LHCN-M2 (cell line): ENCODE measurements at places on chromosomes 2 and 18. TPM values are rescaled to one million over a fixed set of nuclear protein-coding genes. Genes with fewer than 3 reads are reported as not detected.

Gene SULT1C2
- 0.06 TPM in 1 of 2 replicates, not detected in the other for total RNA-seq

Gene GRHL1
- 0.40 and 0.90 TPM in 2 replicates for total RNA-seq

Gene DUSP19
- 2.8 and 3.5 TPM in 2 replicates for total RNA-seq

DNA sequence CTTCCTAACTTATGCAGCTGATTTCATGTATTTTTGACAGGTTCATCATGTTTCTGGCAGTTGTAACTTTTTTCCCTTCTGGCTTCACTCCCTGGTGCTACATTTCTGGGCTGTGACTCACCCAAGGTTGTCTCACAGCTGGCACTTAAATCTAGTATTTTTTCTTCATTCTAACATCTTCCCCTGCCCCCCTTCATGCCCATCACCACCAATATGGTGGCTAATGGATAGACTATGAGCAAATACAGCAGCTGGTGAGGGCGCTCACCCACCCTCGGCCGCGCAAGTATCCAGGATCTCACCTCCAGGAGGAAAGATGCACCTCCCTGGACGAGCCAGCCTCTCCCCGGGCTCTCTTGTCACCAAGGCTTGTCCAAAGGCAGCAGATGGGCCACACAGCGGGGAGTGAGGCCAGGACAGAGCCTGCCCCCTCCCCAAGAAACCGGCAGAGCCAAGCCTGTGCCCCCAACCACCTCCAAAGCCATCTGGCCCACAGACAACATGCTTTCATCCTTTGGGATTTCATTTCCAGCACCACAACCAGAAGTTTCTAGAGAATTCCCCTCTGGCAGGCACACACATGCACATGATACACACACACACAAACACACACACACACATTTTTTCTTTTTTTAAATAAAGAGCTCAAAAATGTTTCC, 39.1 kb downstream of the ATOH8 start:
- DNase-seq, result peak; percentile 94

DNA sequence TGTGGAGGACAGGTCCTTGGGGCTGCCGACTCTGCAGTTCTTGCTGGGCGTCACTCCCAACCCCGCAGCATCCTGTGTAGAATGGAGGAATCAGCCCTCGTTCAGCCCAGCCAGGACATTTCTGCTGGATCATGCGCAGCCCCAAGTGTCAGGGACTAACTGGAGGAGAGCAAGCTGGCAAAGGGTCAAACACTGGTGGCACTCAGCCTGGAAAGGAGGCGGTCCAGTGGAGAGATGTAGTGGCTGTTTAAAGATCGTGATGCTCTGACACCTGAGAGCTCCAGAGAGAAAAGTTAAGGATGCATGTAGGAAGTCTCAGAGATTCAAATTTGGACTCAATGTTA, 63.6 kb upstream of the SH3RF3 start:
- no peak for DNase-seq

DNA sequence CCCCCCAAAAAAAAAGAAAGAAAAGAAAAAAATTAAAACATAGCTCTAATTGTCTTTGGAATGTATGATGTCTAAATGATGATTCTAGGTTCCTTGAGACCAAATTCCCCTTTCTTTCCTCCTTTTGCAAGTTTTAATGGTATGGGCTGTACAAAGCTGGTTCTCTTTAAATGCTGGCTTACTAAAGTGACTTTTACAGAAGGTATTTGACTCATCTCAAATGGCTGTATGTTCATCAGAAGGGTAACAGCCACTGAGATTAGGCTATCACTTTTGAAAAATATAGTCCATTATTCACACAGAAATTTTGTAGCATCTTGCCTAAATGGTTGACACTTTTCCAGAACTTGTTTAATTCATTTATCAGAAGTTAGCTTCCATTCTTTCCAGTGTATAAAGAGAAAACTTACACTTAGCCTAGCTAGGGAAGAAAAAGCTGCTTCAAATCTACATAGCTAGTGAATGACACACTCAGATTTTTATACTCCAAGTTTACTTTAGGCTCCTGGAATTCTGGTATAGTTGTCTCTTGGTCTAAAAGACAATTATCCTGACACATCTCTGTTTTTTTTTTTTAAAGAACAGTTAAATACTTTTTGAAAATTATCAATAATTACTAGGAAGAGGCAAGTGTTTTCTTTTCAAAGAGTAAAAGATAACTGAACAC, 622.6 kb downstream of the LRP1B start:
- DNase-seq, result no peak

DNA sequence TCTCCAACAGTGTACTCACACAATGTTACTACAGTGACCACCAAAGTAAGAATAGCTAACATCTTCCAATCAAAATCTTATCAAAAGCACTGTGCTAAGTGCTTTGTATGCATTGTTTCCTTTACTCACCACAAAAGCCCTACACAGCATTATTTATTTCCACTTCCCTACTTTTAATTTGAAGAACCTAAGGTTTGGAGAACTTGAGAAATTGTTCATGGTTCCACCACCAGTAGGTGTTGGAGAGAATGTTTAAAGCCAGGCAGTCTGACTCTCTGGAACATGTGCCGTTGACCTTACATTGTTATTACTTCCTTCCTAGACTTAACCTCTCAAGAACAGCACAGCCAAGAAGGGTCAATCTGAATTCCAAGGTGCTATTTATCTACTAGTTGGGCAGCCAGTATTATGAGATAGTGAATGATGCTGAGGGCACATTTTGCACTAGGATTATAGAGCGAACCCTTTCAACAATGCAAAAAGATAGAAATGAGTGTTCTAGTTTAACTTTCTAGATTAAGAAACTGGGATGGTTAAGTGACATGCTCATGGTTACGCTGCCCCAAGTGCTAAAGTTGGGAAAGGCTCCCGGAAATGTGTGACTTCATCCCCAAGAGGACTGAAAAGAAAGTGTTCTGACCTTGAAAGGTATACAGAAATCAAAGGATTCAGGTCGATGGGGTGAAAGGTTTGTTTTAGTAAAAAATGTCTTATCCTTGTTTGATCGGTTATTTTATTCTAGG, 55.2 kb upstream of the FAM136A start:
- DNase-seq, result no peak

GRCh38 chr2:187847245-187848208, 293.3 kb upstream of the TFPI start:
- DNase-seq, result no peak

DNA sequence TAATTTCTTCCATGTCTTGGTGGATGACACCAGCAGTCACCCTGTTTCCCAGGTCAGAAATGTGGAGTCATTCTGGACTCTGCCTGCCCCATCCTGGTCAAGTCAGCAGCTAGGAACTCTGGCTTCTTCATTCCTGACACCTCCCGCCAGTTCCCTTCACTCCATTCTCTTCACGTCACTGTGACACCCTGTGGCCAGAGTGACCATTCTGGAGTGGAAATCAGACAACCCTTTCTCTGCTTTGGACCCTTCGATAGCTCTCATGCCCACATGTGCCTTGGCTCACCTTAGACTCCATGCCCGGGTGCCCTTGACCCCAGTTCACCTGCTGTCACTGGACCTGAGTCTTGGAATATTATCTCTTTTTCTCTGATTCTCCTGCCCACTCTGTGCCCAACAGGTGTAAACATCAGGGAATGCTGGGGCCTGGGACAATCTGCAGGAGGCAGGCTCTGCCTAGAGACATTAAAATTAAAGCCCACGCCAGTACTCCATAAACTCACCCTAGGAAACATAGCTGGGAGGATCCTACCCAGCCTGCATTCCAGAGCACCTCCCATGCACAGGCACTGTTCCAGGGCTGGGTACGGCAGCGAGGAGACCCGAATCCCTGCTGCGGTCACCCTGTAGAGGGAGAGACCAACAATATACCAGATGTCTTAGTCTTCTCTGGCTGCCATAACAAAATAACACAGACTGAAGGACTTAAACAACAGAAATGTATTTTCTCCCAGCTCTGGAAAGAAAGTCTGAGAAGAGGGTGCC, 41.1 kb upstream of the FAHD2A start:
- DNase-seq, result no peak

DNA sequence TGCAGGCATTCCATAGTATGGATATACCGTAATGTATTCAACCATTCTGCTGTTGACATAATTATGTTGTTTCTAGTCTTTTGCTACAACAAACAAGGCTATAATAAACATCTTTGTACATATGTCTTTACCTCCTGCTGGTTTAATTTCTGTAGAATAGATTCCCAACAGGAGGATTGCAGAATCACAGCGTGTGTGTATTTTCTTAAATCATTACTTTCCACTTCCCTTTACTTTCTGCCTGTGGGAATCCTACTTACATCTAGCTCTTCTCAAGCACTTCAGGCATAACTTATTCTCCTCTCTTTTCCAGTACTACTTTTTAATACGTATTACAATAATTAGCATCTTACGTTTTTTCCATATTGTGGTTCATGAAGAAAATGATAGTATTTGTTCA, 13.0 kb upstream of the RIOK3 start:
- no peak for DNase-seq

DNA sequence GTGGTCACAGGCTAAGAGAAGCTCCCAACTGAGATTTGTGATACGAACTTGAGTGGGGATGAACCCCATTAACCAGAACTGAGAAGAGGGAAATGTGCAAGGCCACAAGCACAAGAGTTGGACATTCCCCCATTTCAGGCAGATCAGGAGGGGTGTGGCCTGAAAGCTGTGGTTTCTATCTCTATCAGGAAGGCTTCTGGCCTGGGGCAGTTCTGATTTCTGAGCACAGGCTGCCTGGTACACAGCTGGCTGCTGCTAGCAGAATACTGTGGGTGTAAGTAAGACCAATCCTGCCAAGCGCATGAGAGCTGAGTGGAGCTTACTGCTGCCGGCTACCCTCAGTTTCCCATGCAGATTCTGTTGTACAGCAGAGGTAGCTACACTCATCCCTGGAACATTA, 484.6 kb downstream of the SATB2 start:
- no peak for DNase-seq

GRCh38 chr2:159297042-159297707, 10.7 kb upstream of the WDSUB1 start:
- no peak for DNase-seq
